GM04504 (cell line): ENCODE measurements at places on chromosomes 7 and 10.

- DNase-seq = no peak
Observed at GRCh38 chr10:57472823-57473619, 794.7 kb downstream of the IPMK start.

DNA sequence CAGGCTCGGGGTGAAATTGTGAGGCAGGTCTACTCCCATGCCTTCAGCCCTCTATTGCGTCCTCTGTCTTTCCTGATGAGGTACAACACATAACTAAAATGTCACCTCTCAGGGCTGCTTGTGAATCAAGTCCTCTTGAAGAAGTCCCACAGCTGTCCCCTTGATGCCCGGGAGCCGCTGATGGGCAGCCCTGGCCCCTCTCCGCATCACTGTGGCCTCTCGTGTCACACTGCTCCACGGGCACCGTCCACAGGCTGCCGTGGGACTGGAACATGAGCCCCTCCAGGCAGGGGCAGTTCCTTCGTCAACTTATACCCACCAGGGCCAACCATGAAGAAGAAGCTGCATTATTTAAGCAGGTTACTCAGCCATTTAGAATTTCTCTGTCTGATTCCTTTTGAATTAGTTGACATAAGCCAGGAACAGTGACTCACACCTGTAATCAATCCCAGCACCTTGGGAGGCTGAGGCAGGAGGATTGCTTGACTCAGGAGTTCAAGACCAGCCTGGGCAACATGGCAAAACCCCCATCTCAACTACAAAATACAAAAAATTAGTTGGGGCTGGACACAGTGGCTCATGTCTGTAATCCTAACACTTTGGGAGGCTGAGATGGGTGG, 58.5 kb upstream of the UBE3C start:
- no peak for DNase-seq

DNA sequence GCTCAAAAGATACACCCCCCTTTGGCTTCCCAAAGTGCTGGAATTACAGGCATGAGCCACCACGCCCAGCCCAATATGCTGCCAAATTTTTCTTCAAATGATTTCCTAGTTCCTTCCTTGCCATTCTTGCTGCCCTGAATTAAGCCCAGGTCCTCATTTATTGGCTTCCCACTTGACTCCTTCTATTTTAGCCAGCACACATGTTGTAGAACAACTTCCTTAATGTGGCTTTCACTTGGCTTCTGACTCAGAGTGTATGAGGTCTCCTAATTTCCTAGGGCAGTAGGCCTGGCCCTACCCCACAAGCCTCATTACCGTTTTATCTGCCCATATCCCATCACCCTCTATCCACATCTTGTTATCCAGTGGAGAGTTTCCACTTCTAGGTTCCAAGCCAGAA, 21.8 kb upstream of the HIPK2 start:
- DNase-seq = no peak

DNA sequence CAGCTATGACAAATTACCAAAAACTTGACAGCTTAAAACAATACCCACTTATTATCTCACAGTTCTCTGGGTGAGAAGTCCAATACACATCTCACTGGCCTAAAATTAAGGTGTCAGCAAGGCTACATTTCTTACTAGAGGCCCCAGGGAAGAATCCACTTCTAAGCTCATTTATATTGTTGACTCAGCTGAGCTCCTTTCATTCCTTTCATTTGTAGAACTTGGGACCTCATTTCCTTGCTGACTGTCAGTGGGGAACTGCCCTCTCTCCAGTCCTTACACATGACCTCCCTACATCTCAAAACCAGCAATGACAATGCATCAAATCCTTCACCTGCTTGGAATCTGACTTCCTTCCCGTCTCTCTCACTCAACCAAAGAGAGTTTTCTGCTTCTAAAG, 240.3 kb downstream of the IPMK start:
- DNase-seq = no peak

- no peak for DNase-seq
Observed at GRCh38 chr10:88841316-88842111, 10.1 kb downstream of the ANKRD22 start.

DNA sequence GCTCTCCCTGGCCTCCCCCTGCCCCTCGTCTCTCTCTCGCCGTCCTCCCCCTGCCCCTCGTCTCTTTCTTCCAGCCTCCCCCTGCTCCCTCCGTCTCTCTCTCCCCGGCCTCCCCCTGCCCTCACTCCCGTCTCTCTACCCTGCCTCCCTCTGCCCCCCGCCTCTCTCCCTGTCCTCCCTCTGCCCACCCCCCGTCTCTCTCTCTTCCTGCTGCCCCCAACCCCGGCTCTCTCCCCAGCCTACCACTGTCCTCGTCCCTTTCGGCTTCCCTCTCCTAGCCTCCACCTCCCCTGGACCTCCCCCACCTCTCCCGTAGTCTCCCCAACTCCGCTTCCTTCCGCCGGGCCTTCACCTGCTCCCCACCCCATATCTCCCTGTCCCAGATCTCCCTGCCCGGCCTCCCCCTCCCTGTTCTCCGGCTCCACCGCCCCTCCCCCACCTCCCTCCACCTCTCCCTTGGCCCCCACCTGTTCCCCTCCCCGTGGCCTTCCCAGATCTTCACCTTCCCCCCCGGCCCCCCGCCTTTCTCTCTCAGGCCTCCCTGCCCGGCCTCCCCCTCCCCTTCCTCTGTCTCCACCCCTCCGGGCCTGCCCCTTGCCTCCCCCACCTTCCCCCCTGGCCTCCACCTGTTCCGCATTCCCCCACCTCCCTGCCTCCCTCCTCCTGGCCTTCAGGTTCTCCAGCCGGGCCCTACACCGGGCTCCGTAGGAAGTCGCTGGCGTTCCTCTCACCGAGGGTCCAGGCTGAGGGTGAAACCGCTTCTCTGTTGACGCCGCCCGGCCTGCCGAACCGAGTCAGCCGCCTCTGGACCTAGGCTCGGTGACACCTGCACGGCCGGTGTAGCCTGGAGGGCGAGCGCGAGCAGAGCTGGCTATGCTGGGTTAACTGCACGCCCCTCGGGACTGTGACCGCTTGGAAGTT, 1.2 kb downstream of the GET4 start:
- DNase-seq = no peak

GRCh38 chr7:17952387-17952786, 12.1 kb upstream of the SNX13 start:
- DNase-seq = no peak

DNA sequence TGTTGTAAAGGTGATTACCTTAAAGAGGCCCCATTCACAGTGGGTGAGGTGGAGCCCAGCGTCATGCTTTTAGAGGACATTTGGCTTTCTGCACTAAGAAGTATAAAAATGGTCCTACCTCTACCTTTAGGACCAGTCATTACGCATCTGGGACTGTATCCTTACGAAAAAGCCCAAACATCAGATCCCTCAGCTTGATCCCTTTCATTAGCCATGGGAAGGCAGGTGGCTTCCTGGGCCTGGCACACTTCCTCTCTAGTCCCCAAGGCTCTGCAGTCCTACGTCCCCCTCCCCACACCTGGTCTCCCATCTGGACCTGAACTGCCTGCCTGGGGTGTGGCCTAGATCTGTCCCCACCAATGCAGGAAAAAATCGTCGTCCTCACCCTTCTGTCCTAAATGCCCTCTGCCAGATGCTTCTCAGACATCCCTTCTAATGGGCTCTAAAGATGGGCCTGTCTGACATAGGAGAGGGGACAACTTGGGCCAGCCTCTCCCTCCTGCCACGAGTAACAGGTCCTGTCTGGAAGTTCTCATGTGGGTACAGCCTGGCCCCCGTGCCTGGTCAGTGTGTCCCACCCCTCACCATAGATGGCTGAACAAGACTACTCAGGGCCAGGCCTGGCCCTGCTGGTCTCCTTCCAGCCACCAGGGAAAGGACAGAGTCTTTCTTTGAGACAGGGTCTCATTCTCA, 11.8 kb upstream of the SLC18A3 start:
- DNase-seq = no peak

GRCh38 chr10:95297402-95297801, 6.6 kb upstream of the PDLIM1 start:
- no peak for DNase-seq

DNA sequence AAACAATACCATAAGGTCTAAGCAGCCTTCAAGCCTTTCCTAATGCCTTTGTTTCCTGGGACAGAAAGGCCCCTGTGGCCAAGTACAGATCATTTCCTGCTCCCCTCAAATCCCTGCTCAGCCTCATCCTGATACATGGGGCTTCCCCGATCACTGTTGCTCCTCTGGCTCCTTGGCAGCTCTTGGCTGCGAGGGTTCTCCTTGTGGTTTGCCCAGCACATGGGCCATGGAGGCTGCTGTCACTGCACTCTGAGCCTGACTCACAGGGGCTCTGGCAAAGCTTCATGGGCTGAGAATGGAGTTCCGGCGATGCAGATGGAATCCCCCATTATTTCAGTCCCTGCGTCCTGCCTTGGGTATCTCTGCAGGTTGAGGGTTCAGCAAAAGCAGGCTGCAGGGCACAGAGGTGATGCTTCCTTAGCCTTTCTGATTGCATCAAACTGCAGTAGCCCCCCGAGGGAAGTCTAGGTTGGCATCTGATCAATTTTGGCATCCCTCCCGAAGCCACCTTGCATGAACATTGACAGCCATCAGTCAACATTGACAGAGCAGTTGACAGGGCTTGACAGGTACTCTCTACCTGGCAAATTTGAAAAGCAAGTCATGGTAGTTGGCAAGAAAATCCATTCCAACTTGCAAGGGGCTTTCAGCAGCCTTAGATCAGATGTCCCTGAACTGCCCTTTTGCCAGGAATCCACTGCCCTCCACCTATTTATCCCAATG, 168.6 kb downstream of the GFRA1 start:
- DNase-seq = peak; percentile 17

- no peak for DNase-seq
Observed at GRCh38 chr10:115980470-115980869, 292.5 kb downstream of the GFRA1 start.

DNA sequence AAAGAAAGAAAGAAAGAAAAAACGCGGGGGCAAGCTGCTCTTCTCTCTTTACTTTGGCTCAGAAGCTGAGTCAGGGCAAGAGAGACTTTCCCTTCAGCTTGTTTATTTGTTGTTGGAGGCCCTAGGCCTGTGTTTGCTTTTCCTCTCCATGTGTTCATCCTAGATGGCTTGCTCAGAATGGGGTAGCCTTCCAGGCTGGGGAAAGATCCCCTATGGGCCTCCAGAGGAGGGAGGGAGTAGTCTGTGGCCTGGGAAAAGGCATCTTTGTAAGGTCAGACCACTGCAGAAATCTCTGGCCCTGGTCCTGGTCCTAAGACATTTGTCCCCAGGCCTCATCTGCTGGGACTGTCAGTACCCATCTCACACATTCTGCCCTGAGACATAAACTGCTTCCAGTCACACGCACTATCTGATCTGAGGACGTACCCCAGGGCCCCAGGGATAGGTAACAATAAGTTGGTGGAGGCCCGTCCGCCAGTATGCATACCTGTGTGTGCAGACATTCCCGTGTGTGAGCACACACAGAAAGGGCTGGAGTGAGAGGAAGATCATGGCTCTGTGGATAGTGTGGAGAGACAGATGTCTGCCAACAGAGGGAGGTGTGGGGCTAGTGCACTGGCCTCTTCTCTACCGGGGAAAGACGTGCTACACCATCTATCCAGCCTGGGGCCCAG, 4.9 kb upstream of the SCD start:
- no peak for DNase-seq

DNA sequence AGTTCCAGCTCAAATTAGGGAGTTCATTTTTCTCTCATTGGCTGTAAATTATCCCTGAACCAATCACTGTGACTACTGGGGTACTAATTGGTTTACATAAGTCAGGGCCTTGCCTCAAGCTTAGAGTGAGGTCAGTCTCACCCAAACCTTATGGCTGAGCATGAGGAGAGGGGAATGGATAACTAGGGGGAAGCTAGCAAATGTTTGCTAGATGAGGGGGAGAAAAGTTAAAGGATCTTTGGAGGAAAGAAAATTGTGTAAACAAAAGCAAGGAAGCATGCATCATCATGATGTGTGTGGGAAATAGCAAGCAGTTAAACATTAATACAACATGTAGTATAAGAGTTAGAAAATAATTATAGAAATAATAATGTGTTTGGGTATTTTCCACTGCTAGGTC, 121.9 kb downstream of the BBS9 start:
- DNase-seq = no peak

- no peak for DNase-seq
Observed at GRCh38 chr7:107596881-107597581, 17.0 kb downstream of the BCAP29 start.

GRCh38 chr7:157337316-157338149, 729 bp downstream of the DNAJB6 start:
- no peak for DNase-seq

- DNase-seq = peak; percentile 17
Observed at GRCh38 chr10:50385624-50386023, 134.3 kb upstream of the ASAH2 start.

DNA sequence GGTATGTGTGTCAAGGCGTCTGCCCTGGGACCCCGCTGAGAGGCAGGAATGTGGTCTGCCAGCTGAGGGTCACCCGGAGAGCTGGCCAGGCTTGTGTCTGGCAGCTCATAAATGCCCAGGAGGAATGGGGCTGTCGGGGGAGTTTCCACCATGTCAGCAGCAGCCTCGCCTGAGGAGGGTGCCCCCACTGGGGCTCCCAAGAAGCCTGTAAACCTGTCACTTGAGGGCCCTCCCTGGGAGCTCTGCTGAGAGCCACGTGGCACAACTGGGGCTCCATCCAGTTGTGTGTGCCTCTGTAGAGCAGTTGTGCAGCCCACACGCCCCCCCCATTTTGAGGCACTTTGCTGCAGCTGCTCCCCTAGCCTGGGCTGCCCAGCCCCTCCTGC, 70.6 kb downstream of the NEURL1 start:
- no peak for DNase-seq

DNA sequence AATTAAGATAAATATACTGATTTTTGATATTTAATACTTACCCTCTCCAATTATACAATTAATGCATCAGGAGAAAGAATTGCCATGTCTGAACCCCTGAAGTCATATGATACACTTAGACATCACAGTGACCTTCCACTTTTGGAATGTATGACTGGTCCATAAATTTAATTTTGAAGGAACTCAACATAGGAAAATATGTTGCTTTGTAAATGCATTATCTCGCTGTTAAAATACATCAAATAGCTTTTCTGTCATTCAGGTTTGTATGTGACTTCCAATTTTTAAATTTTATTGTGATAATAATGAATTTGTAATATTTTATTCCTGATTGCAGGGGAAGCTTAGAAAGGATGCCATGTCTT, 631.9 kb upstream of the ANKRD30A start:
- DNase-seq = no peak

GRCh38 chr10:129919358-129919757, 44.7 kb downstream of the EBF3 start:
- DNase-seq = no peak

DNA sequence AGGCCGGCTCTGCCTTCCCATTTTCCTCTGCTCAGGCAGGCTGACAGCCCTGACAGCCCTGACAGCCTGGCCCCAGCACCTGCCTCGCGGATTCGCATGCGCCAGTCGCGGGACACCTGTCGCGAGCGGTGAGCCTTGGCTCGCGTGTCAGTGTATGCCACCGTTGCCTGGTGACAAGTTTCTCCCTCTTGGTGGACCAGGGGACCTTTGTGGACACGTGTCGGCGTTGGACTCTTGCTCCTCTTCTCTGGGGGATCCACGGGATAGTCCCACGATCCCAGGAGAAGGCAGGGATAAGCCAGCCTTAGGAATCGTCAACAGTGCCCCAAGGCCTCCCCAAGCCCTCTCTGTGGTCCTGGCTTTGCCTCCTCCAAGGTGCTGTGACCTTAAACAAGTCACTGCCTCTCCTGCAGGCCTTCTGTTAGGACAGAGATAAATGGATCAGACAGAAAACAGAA, 18.1 kb upstream of the ZNF273 start:
- DNase-seq = no peak
